ENCODE measurements at places on chromosomes 11 and 22. TPM values are rescaled to one million over a fixed set of nuclear protein-coding genes. Genes with fewer than 3 reads are reported as not detected.

Gene CHST1
- 3.5 TPM for total RNA-seq

Gene FERMT3
- 23.8 TPM for total RNA-seq

Gene KCNK7
- total RNA-seq = 0.53 TPM

GRCh38 chr11:95512682-95513081, 276.9 kb downstream of the FAM76B start:
- DNase-seq = peak; percentile 48

- DNase-seq = no peak
Measured at GRCh38 chr11:75249704-75250103, 9.1 kb downstream of the TPBGL start.

GRCh38 chr22:44561139-44561840, 63.3 kb upstream of the RTL6 start:
- DNase-seq = no peak

DNA sequence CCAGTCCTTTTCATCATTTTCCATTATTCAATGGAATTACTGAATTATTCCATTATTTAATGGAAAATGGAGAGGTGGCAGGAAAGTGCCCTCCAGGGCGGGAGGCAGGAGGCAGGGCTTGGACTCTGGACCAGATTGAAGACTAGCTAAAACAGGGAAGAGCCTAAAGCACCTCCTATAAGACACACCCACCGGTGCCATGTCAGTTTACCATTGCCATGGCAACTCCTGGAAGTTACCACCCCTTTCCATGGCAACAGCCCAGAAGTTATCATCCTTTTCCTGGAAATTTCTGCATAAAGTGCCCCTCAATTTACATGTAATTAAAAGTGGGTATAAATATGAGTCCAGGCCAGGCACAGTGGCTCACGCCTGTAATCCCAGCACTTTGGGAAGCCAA, 443.7 kb downstream of the TBC1D22A start:
- no peak for DNase-seq

DNA sequence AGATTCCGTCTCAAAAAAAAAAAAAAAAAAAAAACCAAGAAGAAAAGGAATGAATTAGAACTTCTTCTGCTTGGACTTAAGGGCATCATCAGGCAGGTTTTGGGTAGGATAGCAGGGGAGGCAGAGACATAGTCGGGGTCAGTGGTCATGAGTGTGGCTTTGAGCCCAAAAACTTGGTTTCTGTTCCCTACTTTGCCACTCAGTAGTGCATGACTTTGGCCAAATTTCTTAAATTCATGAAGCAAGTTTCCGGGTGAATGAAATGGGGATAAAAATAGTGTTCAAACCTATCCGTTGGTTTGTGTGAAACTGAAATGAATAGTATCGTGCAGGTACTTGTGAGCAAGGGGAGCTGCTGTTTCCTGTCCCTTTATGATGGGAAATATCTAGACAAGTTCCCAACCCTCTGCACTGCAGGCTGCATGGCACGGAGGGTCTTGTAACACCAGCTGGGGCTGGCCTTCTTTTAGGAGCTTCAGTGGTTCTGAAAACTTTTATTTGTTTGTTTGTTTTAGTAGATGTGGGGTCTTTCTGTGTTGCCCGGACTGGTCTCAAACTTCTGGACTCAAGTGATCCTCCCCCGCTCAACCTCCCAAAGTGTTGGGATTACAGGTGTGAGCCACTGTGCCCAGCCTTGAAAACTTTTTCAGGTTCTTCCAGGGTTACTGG, 18.4 kb downstream of the NEAT1 start:
- peak; percentile 10 for DNase-seq

- no peak for DNase-seq
Measured at GRCh38 chr11:79285756-79286155, 155.1 kb downstream of the TENM4 start.

Measured in left cardiac atrium (tissue), 4 donors.